ENCODE measurements at places on chromosomes 5 and 9.

DNA sequence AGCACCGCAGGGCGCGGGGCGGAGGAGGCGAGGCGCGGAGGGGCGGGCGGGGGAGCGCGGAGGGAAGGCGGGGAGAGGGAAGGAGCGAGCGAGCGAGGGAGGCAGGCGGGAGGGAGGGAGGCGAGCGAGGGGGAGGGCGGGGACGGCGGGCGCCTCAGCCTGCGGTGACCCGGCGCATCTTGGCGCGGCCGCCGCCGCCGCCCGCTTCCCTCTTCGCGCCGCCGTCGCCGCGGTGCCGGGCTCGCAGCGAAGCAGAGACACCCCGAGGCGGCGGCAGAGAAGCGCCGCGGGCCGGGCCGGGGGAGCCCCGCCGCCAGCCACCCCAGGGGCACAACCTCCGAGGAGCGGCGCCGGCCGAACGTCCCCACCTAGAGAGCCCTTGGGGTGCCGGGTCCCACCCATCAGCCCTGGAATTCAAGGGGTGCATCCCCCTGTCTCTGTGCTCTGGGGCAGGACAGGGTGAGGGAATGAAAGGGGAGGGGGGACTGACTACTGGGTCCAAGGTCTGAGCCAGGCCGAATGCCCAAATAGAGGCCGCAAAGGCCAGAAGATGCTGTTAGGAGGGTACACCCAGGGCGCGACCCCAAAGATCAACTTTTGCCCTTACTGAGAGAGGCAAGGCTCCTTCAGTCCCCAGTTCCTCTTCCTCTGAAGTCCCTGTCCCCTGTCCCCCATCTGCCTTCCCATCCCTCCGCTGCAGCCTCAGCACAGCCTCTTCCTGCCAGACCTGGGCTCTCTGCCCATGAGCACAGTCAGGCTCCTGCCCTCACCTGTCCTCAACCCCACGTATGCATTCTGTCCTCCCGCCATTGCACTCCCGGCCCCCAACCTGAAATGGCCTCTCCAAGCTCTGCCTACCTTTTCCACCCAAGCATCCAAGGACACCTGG is at the start of gene ADAMTS2:
ADAMTS2 (minus strand) TSS at position 29 of the 889 bp plus-strand sequence. CDS start 133 bp downstream, outside the sequence.
- DNase-seq = no peak

- peak; percentile 83 for DNase-seq
Observed at GRCh38 chr9:71725590-71726338, 42.5 kb downstream of the CEMIP2 start.

DNA sequence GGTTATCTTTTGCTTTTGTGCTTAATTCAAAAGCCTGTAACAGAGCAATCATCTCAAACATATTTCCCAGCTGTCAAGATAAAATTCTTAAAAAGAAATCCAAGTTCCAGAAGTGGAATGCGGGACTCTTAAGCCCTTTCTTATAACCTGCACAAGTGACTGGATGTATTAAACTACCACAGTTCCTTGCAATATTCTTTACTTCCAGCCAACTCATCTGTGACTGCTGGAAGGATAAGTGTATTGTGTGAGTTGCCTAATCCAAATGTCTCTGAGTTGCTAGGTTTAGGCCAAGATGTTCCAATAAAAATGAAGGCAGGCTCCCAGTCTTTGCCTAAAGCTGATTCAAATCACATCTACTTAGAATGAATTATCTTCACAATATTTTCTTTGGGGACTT is 159.2 kb upstream of the SLC24A2 start:
- DNase-seq = no peak

GRCh38 chr5:93421468-93421867 is 159.6 kb downstream of the NR2F1-AS1 start:
- no peak for DNase-seq

GRCh38 chr5:108543486-108543885 is 161.6 kb upstream of the FBXL17 start:
- no peak for DNase-seq

DNA sequence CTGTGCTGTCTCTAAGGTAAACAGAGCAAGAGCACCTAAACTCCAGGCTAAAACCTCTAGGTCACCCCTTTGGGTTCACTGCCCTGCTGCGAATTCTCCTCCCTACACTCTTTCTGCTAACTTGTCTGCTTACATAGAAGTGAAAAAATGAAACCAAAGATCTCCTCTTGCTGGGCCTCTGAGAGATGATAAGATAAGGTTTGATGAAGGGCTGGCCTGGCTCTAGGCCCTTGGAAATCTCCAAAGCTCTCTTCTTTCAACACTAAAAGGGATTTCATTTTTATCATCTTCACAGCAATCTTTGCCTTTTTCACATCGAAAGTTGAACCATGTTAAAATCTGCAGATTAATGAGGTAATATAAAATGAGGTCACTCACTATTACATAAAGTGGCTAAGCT is 450.8 kb upstream of the TLE4 start:
- no peak for DNase-seq

DNA sequence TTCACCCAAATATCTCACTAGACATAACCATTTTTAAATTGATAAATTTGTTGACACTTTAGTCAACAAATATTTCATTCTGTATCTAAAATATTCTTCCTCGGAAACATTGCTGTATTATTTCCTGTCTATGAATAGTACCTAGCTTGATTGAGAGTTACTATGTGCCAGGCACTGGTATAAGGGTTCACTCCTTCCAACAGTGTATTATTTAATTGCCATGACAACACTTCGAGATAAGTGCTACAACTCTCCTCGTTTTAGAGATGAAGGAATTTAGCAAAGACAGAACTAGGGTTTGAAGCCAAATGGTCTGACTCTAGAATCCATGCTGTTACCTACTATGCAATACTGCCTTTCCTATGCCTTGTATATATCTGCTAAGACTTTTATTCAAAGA is 287.2 kb downstream of the YTHDC2 start:
- DNase-seq = no peak

GRCh38 chr9:18438300-18438925 is 35.5 kb upstream of the ADAMTSL1 start:
- DNase-seq = peak; percentile 47

GRCh38 chr5:93145767-93146166 is 435.3 kb downstream of the NR2F1-AS1 start:
- DNase-seq = no peak

DNA sequence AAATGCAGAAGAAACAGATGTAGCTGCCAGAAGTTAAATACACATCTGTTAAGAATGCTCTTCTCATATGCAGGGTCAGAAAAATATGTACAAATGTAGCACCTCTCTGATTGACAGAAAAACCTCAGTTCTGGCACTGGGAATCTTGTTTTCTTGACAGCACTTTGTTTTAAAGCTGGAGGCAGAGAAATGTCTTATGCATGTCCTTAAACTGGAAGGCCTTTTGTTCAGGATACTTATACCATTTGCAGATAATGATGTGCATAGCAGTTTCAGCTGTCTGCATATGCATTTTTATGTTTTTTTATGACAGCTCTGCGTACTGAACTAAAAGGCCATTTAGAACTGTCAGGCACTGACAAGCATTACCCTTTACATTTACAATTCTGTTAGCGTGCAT is 567.9 kb downstream of the EBF1 start:
- no peak for DNase-seq

DNA sequence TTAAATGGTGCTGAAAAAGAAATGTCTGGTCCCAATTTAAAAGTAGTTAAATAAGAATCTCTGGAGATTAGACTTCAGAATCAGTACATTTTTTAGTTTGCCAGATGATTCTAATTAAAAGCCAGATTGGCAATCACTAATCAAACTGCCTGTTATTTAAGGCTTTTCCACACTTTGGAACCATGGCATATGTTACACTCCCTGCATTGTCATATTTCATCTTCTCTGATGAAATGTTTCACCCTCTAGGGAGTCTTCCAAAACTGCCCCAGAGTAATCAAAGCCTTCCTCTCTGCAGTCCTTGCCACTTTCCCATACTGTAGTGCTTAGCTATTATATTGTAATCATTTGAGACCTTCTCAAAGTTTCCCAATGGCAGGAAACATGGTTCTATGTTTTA is 17.5 kb upstream of the OR13C9 start:
- no peak for DNase-seq

DNA sequence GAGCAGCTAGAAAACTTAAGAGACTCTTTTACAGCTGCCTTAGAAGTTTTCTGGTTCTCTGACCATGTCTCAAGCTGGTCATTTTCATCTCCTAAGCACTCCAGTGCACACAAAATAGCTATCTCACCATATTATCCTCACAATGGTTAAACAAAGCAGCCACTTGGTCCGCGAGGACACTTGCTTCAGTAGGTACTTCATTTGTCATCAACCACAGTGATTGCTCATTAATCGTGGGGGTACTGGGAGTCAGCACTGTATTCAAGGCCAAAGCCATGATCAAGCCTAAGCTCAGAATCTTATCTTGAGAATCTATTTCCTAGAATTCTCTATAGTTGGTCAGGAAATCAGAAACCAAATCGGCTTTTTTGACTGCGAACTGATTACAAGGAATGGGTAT is 2.9 kb downstream of the ARL14EPL start:
- no peak for DNase-seq

DNA sequence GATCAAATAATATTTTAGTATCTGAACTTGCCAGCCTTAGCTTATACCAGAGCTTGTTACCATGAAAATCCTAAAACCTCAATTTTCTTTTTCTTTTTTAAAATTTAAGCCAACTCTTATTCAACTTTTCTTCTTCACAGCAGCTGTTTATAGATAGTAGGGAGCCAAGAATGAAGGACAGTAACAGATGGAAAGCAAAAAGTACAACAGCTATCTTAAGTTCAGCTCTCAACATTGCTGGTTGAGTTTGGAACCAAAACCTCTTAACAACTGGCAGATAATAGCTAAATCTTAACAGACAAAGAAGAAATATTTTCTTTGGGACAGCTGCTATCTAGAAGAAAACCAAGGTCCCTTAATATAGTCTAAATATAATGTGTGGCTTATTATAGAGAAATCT is 74.7 kb downstream of the PJA2 start:
- DNase-seq = no peak

- no peak for DNase-seq
Observed at GRCh38 chr9:109542922-109543321, 44.8 kb upstream of the PTPN3 start.

- DNase-seq = no peak
Observed at GRCh38 chr9:115004545-115004944, 74.2 kb upstream of the TNFSF8 start.

DNA sequence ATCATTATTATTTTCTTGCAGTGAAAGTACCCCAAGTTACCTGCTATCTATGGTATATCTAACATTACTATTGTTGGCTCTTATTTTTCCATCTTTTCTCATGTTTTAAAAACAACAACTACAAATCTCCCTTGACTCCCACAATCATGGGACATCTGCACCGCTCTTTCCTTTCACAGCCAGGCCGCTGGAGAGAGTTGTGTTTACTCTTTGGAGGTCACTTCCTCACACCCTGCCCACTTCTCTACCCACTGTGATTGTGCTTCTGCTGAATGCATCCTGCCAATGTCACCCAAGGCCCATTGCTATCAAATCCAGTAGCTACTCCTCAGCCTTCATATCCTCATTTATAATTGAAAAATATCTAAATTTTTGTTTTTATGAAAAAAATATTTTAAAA is 29.7 kb downstream of the SLC28A3 start:
- no peak for DNase-seq

- DNase-seq = no peak
Observed at GRCh38 chr5:169657127-169657526, 20.1 kb downstream of the DOCK2 start.

- DNase-seq = no peak
Observed at GRCh38 chr9:111414406-111414805, 69.8 kb downstream of the ECPAS start.

GRCh38 chr9:92728831-92729734 is 35.5 kb downstream of the BICD2 start:
- peak; percentile 36 for DNase-seq

DNA sequence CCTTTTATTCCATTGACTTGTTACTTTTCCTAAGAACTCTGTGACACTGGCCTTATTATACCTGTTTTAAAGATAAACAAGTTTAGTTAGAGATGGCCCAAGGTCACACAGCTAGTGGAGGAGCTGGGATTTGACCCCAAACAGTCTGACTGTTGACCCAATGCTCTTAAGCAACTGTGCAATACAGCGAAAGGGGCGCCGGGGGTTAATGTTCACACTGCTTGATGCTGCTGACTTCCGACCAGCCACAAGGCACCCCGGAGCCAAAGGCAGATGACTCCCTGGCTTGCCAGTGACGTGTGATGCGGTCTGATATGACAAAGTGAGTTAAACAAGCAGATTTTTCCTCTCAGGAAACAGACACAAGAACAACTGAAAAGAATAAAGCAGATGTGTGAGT is 23.9 kb downstream of the PIK3R1 start:
- DNase-seq = peak; percentile 80

- peak; percentile 23 for DNase-seq
Observed at GRCh38 chr9:104866191-104866590, 61.8 kb downstream of the ABCA1 start.

DNA sequence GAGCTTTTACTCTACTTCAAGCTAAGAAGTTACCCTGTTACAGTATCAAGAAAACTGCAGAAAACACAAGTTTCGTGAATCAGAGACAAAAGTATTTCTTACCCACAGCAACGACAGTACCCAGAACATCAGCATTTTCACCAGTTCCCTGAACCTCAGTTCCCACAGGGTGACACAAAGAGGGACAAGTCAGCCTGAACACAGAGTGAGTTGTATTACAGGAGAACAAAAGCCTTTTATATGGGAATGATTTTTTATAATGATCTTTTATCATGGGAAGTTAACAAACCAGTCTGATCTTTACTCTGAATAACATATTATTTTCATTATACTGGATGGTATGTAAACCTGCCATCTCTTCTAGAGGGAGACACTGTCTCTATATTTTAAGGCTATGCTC is 139.0 kb upstream of the ITGA1 start:
- DNase-seq = no peak

DNA sequence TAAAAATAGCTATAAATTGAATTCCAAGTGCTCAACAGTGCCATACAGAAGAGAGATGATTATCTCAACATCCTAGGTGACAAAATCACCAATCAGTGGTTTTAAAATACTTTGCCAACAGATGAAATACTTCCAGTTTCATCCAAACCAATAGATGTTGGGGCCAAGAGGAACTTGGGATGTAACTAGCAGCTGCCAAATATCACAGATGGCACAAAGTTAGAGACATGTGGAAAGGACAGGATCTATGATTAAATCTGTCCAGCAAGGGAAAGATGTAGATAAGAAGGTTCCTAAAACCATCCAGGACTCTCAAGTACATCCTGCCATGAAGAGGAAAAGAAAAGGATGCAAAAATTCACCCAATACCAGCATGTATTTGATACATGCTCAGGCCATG is 23.8 kb downstream of the TRPM3 start:
- DNase-seq = no peak

DNA sequence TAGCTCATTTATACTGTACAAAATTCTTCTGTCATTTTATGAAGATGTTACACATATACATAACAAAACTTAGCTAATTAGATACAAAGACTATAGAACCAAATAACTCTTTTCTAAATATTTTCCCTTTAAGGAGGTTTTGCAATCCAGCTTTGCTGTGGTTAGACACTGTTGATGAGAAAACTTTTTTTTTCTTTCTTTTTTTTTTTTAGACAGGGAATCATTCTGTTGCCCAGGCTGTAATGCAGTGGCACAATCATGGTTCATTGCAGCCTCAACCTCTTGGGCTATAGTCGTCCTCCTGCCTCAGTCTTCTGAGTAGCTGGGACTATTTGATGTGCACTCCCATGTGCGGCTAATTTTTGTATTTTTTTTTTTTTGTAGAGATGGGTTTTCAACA is 38.5 kb upstream of the CDKN2B start:
- no peak for DNase-seq
